ENCODE measurements at places on chromosomes 4 and X.

GRCh38 chr4:108398316-108398715 lies 222.1 kb upstream of the RPL34 start:
- DNase-seq: no peak

DNA sequence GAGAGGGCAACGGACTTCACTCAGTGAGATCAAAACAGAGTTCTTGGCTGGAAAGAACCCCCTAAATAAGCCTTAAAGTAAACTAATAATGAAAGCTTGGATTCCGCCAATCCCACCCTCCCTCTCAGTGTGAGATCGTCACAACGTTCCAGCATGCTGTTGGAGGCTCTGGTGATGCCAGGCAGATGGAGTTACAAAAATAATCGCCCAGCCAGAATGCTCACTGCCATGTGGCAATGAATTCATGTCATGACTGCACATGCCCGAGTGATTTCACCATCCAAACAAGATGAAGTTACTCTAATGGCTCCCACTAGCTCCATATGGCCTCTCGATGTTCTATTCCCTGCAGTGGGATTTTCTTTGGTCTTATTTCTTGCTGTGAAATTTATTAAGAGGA lies 248.0 kb downstream of the SPATA18 start:
- DNase-seq: no peak

- no peak for DNase-seq
These were observed 72.7 kb upstream of the EDNRA start for GRCh38 chr4:147408189-147408588.

DNA sequence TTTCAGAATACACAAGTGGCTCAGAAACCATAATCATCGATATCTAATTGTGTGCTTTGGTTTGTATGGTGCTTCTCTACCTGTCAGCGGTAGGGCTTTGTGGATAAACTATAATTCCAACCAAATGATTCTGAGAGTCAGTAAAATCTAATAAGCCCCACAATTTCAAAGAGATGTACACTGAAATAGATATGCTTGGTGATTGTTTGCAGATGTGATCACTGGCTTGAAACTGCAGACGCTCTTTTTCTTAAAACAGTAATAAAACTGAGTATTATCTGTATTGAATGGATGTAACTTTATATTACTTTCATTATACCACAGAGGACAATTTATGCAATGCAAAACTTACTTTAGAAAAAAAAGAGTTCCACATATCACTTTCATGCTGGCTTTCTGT lies 198.8 kb upstream of the ANXA10 start:
- DNase-seq: no peak

- DNase-seq: peak; percentile 83
These were observed 44.5 kb downstream of the FGFRL1 start for GRCh38 chr4:1055721-1056590.

GRCh38 chr4:114694770-114695169 lies 96.2 kb downstream of the UGT8 start:
- DNase-seq: no peak

Data from stimulated activated CD8-positive, alpha-beta memory T cell treated with anti-CD3 and anti-CD28 coated beads, Interleukin-4, amount 100 ng/mL, for 48 hours (primary cell).